ENCODE measurements at places on chromosomes 3 and 15.

GRCh38 chr3:64674591-64675076, 13.2 kb downstream of the ADAMTS9 start:
- no peak for DNase-seq

DNA sequence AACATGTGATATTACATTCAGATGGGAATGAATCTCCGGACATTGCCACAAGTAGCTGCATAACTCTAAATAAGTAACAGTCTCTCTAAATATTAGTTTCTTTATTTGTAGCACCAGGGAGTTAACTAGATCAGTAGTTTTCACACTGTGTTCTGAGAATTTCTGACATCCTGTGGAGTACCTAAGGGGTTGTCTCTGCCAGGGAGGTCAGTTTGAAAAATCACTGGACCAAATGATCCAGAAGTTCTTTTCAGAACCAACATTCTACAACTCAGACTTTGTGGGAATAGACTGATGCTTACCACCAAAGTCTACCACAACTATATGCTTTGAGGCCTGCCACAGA, 9.0 kb upstream of the ILDR1 start:
- DNase-seq = no peak

- no peak for DNase-seq
Observed at GRCh38 chr3:29695201-29695600, 414.3 kb downstream of the RBMS3 start.

GRCh38 chr15:36707884-36708435, 128.5 kb downstream of the CDIN1 start:
- DNase-seq = no peak

- DNase-seq = no peak
Observed at GRCh38 chr3:58524326-58524888, 12.6 kb downstream of the ACOX2 start.
